ENCODE measurements at places on chromosomes 16 and 17. TPM values are rescaled to one million over a fixed set of nuclear protein-coding genes. Genes with fewer than 3 reads are reported as not detected.

The PIK3R5 gene
- total RNA-seq = 62.1 TPM

The MYH11 gene
- 81.2 TPM for total RNA-seq

- no peak for DNase-seq
These were observed 47.8 kb upstream of the FBXO47 start for GRCh38 chr17:39014795-39015545.

GRCh38 chr17:48137656-48138055 is 30.1 kb downstream of the SNX11 start:
- DNase-seq = no peak

- no peak for DNase-seq
These were observed 418.1 kb downstream of the SOX9 start for GRCh38 chr17:72538901-72539352.

DNA sequence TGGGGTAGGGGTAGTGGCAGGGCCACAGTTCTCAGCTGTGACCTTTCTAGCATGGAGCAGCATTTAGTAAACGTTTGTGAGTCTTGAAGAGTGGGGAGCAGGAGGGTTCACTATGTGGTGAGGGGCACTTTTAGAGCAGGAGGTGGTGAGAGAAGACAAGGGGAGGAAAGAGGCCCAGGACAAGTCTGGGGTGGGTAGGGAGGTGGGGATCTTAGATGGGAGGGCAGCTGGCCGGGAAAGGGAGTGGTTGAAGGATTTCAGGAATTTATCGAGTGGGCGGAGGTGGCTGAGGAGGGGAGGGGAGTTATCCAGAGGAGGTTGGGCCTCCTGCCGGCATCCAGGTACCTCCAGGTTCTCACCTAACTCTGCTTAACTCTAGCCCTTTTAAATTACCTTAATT is 1.9 kb downstream of the CLEC16A start:
- DNase-seq = no peak

DNA sequence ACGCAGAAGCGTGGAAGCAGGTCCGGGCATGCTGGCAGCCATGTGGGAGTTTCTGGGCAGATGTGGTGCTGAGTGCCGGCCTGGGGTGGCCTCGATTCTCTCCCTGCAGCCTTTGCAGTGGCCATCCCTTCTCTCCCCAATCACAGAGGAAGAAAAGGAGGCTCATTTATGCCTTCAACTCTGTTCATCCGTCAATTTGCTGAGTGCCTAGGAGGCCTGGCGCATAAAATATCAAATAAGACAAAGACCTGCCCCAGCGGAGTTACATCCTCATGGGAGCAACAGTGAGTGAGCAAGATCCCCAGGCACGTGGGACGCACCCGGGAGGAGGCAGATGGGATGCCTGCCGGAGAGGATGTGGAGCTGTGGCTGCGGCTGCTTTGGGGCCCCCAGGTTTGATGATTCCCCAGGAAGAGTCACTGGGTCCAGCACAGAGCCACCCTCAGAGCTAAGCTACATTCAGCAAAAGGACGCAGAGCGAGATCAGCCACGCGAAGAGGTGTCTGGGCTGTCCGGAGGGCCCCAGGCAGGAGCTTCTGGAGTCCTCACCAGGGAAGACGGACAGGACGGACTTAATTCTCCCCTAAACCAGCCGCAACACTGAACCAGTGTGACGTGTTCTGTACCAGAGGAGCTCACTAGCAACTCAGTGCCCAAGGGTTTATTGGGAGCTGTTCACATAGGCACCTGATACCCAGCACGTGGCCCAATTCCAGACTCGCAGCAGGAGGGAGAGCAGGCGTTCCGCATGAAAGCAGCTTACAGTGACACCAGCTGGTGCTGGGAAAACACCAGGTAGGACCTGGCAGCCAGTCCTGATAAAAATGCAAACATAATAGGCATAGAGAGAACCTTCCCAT is 11.3 kb downstream of the CA5A start:
- no peak for DNase-seq
